ENCODE measurements at places on chromosomes 1 and 21.

DNA sequence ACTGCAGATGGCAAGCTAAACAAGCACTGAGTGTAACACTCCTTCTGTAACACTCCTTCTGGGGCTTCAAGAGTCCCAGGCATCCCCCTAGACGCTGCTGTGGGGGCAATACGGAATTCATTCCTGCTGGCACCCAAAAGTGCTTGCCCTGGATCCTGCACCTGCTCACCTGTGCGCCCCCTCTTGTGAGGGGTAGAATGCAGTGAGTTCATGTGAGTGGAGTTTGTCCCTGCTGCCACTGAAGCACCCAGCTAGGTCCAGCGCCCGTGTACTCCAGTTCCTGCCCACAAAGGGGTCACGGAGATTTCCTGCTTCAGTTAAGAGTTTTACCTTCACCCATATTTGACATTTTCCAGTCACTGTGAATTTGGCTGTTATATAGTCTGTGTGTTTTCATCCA, 130.0 kb downstream of the SNX7 start:
- no peak for DNase-seq

DNA sequence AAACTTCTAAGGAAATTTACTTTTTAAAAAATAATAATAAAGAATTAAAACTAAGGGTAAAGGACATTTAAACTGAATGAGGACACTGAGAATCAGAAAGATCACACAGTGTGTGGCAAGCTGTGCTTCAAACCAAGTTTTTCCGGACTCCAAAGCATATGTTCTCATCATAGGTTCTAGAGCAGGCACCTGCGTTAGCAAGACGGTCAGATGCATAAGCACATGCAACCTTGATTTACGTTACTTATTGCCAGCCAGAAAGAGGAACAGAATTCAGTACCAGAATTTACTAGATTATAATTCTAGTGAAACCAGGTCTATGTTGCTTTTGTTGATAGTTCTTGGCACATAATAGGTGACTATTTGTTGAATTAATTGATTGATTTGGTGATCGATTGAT, 6.2 kb upstream of the LBR start:
- no peak for DNase-seq

DNA sequence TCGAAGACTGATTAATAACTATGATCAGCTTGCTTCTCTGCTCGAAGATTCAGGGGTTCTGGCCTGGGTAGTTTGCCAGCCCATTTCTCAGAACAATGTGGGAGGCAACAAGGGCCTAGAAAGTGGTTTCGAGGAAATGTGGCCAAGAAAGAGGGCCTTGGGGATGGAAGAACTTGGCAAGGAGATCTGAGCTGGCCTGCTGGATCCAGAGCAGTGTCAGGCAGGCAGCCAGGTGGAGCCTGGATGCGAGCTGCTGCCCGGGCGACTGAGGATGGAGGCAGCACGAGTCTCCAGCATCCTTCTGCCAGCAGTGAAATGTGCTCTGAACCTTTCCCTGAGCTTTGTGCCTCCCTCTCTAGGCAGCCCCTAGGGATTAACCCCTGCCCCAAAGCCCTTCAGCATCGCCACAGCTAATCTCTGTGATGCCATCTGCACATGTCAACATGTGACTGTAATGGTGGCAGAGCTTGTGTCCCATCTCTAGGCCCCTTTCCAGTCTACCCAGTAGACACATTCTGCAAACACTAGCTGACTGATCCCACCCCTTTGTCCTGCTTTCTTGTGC, 61.0 kb upstream of the NEK2 start:
- DNase-seq, result no peak

DNA sequence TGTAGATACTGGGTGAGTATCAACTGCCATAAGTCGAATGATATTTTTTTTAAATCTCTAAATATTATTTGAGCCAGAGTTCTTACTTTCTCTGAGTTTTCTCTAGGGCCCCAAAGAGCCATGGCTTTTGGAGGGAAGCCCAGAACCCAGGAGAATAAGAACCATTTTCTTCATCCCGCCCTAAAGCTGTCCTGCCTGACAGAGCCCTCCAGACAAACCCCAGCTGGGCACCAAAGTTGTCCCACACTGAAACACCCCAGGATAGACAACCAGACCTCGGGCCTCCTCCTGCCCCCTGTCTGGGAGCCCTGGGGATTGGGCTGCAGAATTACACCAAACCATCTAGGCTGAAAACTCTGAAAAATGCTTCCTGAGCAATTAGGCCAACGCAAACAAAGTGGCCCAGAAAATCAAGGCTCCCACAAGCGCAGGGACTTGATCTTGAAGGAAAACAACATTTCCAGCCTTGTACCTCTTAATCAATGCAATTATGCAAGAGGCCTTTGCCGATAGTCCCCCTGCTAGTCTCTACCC, 113.1 kb downstream of the RRAGC start:
- no peak for DNase-seq

DNA sequence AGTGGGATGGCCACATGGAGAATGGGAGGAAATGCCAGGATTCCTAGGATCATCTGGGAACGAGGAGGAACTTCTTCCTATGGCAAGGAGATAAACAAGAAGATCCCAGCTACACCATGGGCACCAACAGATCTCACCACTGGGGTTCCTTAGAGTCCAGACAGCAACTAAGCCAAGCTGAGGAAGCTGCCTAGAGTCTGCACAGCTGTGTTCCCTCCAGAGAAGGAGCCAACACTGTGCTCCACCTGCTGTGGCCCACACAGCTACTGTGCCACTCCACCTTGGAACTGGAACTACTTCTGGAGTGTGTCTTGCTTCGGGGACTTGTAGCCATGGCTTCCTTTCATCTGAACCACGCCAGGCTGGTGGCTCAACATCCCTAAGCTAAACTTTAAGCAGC, 6.0 kb downstream of the IFNAR1 start:
- DNase-seq, result no peak

DNA sequence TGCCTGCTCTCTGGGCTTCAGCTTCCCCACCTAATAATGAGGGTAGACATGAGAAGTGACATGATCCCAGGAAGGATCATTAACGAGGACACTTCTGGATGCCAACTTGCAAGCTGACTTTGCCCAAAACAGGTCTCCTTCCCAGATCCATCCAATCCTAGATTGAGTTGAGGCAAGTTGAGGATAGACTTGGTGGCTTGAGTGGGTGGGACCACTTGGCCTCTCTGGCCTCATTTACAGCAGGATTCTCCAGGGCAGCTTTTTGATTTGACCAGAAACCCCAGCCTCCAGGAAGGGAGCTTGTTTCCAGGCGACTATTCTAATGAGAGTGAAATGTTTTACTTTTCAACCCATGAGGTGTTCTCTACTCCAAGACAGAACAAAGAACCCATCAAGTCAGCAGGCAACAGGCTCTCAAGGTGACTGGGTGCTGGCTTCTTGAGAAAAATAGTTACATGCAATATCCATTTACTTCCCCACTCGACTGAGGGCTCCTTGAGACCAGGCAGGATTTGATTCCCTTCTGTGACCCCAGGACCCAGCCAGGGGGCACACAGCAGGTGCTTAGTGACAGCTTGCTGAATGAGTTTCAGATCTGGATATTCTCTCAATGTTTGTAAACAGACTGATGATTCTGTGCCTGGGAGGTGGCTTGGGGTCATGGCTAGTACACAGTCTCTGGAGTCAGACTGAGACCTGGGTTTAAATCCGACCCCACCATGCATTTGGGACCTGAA, 128.2 kb downstream of the DMRTB1 start:
- no peak for DNase-seq
